ENCODE measurements at places on chromosomes 3 and 15.

DNA sequence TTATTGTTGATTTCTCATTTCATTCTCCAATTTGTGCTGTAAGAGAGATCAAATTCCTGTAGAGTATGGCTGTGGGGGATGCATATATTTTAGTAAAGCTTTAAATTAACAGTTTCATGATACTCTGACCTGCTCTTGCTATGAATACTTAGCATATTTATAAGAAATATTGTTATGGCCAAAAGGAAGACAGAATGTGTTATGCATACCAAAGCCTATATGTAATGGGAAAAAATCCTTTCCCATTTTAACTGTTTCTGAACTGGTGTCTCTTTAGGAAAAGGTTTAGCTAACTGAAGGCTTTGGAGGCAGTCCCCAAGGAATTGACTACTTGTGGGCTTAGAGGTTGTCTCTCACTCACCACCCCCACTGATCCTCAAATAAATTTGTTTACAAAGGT lies 59.2 kb downstream of the CADPS start:
- no peak for DNase-seq

- no peak for DNase-seq
Measured at GRCh38 chr3:176208283-176208682, 989.0 kb downstream of the TBL1XR1 start.

- DNase-seq, result no peak
Measured at GRCh38 chr3:73784686-73785392, 160.1 kb upstream of the PDZRN3 start.

DNA sequence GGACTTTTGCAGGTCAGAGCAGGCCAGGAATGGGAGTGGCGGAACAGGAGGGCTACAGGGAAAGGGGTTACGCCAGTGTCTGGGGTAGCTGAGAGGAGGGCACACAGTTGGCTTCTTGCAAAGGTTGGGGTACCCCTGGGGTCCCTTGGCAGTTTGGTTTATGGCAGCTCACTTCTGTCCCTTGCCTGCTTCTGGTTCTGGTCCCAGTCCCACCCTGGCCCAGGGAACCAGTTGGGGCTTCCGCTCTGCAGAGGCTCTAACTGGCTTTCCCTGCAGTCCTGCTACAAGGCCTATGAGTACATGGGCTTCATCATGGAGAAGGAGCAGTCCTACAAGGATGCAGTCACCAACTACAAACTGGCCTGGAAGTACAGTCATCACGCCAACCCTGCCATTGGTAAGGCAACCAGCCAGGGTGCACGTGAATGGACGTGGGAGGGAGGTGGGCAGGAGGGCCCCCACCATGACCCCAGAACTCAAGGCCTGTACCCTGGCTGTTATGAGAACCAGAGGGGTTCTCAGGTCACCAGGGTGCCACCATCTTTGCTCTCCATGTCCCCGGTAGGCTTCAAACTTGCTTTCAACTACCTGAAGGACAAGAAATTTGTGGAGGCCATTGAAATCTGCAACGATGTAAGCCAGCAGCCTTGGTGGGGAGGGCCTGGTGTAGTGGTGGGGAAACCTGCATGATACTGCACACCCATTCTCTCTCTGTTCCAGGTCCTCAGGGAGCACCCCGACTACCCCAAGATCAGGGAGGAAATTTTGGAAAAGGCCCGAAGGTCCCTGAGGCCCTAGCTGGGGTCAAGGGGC lies 15.2 kb downstream of the CSRNP1 start:
- DNase-seq, result no peak

- DNase-seq, result no peak
Measured at GRCh38 chr3:78255403-78255802, 1215.5 kb downstream of the ROBO2 start.

GRCh38 chr3:160667452-160667851 lies 9.5 kb upstream of the ARL14 start:
- DNase-seq, result no peak
